Esophagus squamous epithelium (tissue), 5 donors: ENCODE measurements at places on chromosomes 12 and 14.

DNA sequence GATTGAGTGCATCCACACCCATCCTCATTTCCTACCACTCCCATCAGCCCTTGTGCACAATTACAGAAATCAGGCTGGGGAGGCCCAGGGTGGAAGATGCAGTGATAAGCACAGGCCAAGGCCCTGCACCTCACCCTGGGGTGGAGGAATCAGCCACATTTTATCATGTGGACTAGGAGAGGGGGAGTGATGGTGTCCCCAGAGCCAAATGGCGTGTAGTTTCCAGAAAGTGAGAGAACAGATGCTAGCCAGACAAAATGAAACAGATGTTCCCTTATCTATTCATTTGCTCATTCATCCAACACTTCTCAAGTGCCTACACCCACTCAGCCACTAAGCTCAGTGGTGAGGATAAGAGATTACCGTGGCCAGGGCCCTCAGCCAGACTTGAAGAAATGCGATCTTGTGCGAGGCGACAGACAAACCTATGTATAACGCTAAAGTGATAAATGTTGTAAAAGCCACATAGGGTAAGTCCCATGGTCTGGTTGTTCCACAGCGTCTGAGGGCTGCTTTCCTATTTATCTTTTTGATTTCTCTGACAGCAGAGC lies 93.6 kb downstream of the STAB2 start:
- no peak for DNase-seq

DNA sequence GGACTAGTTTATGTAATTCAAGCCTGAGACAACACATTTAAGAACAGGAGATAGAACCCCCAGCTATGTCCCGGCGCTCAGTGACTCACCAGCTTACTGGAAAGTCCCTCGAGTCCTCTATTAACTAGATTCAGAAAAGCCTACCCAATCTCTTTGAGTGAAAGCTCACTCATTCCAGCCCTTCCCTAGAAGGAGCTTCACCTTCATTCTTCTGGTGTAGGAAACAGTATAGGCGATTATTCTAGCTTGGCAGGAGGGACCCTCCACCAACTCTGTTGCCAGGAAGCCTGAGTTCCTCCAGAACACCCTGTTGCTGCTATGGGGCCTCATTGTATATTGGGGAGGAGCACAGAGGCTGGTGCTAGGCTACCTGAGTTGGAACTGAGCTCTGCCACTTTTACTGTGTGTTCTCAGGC lies 57.2 kb upstream of the AEBP2 start:
- DNase-seq: no peak

DNA sequence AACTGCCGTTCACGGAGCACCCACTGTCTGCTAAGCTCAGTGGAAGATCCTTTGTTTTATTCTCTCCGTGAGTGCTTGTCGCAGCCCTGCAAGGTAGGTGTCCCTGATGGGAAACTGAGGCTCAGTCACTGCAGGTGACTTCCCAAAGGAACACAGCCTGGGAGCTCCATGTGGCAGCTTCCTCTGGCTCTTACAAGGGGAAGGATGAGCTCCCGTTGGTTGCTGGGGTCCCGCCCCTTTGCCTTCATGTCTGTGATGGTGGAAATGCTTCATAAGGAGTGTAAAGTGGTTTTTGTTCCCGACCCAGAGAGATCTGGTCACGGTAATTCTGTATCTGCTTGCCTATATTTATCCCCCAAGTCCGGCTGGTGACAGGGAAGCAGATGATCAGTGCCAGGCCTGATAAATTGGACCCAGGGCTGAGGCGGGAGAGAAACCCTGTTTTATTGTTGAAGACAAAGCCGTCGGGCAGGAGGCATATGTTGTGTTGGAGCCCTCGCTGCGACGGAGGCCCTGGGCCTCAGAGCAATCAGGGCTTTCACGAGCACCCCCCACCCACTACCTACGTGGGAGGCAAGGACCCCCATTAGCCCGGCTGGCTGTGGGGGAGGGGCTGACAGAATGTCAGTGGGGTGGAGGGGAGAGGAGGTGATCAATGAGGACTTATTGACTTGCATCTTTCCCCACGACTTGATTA lies 91.9 kb downstream of the KIF26A start:
- no peak for DNase-seq

GRCh38 chr12:49126852-49127763 lies 4.1 kb downstream of the TUBA1B start:
- no peak for DNase-seq

- no peak for DNase-seq
These were observed 98.4 kb downstream of the GTF2A1 start for GRCh38 chr14:81122326-81122725.

DNA sequence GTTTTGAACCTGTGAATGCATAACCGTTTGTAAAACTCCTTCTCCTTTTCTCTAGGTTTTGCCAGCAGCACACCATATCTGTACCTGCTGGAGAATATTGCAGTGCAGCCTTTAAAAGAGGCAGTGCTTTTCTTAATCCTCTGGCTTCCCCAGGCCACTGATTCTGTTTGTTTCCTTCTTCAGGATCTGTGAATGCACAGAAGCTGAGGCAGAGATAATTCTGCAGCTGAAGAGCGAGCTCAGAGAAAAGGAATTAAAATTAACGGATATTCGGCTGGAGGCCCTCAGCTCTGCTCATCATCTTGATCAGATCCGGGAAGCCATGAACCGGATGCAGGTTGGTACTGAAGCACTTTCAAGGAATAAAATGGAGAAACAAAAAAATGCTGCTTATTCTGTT lies 348.7 kb downstream of the NAV3 start:
- no peak for DNase-seq

- DNase-seq: no peak
These were observed 89.6 kb downstream of the TTC7B start for GRCh38 chr14:90726656-90727055.

DNA sequence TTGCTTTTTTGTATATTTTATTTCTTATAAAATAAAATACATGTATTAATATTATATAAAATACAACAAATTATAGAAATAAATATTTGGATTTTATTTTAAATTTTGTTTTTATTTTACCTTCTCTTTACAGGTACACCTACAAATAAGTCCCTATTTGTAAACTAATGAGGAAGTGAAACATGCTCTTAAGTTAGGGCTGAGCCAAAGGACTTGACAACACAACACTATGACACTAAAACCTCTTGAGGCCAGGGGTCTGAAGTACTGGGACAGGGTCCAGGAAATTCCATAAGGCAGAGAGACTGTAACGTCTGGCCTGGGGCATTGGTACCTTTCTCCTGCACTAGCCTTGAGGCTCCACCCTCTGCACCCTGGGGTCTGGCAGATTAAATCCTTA lies 293.2 kb downstream of the FOXN3 start:
- no peak for DNase-seq

- DNase-seq: no peak
These were observed 1062.2 kb upstream of the FBXO33 start for GRCh38 chr14:40494483-40494882.

DNA sequence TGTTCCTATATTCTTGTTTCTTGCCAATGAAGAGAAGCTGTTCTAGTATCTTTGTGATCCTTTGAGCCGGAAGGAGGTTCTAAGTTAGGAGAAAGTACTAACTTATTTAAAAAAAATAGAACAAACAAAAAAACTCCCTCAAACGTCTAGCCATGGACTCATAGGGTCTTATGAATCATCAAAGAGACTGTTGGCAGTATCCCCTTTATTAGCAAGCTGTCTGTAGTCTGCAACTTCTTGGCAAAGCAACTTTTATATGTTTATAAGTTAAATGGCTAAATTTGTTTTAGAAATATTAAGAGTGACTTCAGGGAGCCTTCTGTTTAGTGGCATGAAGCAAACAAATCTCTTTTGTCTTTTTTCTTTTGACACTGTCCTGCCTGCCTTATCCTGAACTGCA lies 291.9 kb downstream of the FUT8 start:
- DNase-seq: no peak
